ENCODE measurements at places on chromosomes 3 and 15.

DNA sequence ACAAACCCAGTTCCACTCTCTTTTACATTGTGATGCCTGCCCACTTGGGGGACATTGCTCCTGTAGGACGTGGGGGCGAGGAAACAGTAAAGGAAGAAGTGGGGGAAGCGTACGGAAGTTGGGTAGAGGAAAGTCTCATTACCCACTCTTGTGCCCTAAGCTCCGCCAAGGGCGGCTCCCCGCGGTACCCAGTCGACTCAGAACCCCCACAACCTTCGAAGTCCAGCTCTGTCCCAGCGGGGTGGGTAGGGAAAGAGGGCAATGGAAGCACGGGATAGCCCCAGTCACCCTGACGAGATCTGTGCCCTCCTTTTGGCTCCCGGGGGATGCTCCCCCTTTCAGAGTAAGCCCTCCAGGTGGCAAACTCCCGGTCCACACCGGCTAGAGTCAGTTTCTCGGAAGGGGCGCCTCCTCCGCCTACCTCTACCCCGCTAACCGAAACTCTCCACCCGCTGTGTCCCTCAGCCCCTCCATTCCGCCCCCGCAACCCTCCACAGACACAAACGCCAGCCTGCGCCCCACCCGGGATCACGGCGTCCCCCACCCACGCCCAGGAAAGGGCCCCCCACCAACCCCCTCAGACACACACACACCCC, 527 bp downstream of the CSNK1G1 start:
- peak; percentile 48 for DNase-seq

- no peak for DNase-seq
Observed at GRCh38 chr3:13132731-13133410, 59.6 kb upstream of the IQSEC1 start.

DNA sequence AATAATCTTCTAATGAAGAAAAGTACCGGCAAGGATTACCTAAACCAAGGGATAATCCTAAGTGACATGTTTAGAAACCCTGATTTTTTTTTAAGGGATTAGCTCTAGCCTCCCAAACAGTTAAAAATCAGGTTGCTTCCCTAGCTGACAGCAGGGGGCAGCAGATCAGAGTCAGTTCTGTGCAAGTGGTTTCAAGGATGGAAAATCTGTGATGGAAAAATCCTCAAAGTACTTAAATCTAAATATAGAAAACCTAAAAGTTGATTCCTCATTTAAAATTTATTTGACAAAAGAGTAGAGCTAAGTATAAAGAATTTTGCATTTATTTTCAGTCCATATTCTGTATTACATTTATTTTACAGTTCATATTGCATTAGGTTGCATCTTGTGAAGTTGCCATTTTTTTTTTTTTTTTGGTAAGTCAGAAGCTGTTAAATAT, 107.6 kb downstream of the PEX5L start:
- peak; percentile 57 for DNase-seq

DNA sequence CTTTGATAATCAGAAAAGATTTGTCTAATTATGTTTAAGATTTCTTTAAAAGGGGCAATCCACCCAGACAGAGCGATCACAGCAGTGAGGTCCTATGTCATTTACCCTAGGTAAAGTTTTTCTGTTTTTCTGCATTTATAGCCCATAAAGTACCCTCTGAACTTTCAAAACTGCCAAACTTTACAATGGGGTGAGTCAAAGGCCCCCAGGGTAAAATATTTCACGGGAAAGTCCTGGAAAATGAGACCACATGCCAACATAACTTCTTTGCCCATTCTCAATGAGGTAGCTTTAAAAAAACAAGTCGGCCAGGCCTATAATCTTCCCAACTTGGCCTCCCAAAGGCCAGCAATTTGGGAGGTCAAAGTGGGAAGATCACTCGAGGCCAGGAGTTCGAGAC, 53.0 kb downstream of the SUCLG2 start:
- no peak for DNase-seq

GRCh38 chr3:124654470-124654845, 75.8 kb upstream of the UMPS start:
- DNase-seq = no peak

- no peak for DNase-seq
Observed at GRCh38 chr15:85149465-85150129, 167.9 kb downstream of the PDE8A start.

DNA sequence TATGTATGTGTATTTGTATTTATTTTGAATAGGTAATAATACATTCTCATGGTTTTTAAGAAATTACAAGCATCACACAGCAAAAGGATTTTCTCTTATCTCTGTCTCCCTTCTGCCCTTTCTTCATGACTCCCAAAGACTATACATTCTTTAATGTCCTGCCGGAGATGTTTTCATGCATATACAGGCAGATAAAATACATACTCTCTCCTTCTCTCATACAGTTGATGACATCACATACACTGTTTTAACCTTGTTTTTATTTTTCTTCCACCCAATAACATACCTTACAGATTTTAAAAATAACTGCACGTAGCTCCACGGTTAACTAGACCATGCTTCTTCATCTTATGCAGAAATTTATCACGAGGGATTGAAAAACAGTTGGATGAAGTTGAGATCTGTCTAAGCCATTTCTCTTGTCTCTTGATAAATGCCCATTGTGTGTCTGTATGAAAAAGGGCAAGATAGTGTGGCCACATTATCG, 249.8 kb downstream of the EDEM1 start:
- DNase-seq = no peak

DNA sequence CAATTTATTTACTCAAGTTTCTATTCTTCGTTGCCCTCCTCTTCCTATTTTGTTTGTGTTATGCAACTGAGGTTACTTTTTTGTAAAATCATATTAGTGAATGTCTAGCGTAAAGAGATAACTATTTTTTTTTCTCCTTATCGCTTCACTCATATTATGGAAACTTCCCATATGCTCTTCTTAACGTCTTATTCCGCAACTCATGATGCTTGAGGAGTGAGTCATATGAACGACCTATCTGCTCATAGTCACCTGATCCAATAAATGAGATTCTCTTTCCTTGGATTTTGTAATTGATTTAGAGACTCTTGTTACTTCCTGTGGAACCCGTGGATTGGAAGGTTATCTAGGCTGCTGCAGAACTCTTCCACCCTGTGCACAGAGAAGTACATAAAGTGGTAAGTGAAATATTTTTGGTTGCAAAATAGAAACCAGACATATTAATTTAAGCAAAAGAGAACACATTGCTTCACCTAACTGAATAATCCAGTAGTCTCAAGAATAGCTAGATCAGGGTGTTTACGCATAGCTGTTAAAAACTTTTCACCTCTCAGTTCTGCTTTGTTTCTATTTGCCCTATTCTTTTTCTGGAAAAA, 719.3 kb upstream of the SGO1 start:
- no peak for DNase-seq

DNA sequence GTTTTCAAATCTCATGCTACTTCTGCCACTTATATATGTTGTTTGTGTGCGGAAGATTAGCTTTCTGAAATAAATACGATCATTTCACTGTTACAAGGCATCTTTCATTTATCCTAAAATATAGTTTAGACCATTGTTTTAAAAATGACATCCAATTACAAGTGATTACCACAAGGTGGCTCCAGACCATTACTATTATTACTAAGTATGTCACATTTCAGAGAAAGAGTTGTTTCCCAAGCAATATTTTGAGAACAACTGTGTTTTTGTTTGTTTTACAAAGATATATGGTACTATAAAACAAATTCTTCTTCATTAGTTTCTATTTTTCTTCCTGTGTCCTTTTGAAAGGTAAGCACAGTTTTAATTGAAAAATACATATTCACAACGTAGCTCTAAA, 136.0 kb upstream of the RAP2B start:
- no peak for DNase-seq

GRCh38 chr15:68550498-68551295, 28.1 kb upstream of the CORO2B start:
- peak; percentile 87 for DNase-seq

DNA sequence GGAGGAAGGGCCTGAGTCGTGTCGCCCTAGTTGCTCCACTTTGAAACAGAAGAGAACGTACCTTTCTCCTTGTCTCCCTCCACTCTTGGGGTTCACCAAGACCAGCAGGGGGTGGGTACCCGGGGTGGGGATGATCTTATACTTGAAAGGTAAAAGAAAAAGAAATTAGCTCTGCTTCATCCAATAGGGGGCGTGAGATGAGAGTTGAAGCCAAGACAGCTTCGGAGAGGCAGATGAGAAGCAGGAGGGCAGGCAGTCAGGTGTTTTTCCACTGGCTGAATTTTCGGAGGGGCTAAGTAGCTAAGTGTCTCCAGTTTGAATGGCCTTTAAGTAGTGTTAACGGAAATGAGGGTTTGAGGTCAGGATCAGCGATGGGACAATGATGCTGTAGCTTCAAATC, 100.4 kb downstream of the DGKG start:
- no peak for DNase-seq

- DNase-seq = no peak
Observed at GRCh38 chr3:126329927-126330725, 27.1 kb downstream of the KLF15 start.

GRCh38 chr3:50268703-50269451, at the start of gene SEMA3B:
TSS of gene SEMA3B (plus strand) at chr3:50269147. CDS start at chr3:50269241, 94 bp downstream.
- DNase-seq = no peak

DNA sequence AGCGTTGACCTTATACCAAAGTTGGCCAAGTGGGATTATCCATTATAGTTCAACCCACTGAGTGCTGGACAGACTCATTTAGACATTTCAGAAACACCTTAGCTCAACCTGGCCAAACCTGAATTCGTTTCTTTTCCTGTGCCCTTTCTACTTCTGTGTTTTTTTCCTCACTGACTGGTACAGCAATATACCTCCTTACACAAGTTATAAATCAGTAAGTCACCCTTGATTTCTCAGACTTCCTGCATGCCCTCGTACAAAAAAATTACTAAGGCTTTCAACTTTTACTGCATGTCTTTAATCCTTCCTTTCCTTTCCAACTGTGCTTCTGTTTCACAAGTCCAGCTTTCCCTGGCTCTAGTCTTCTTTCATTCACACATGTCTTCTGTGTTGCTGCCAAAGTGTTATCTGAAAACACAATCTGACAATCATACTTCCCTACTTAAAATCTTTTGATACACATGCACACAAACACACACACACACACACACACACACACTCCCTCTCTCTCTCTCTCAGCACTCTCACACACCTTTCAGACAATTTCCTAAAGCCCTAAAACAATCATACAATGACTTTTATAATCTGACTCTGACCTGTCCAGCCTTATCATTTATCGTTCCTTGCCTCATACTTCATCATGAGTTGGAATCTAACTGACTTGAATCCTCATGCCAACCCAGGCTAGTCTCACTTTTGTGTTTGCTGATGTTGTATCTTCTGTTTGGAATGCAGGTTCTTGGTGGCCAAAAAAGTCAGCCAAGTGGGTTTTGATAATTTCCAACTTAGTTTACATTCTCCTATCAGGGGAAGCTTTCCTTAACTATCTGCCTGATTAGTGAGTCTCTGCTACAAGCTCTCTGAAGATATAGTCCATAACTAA, 436.4 kb downstream of the NAALADL2 start:
- DNase-seq = no peak

DNA sequence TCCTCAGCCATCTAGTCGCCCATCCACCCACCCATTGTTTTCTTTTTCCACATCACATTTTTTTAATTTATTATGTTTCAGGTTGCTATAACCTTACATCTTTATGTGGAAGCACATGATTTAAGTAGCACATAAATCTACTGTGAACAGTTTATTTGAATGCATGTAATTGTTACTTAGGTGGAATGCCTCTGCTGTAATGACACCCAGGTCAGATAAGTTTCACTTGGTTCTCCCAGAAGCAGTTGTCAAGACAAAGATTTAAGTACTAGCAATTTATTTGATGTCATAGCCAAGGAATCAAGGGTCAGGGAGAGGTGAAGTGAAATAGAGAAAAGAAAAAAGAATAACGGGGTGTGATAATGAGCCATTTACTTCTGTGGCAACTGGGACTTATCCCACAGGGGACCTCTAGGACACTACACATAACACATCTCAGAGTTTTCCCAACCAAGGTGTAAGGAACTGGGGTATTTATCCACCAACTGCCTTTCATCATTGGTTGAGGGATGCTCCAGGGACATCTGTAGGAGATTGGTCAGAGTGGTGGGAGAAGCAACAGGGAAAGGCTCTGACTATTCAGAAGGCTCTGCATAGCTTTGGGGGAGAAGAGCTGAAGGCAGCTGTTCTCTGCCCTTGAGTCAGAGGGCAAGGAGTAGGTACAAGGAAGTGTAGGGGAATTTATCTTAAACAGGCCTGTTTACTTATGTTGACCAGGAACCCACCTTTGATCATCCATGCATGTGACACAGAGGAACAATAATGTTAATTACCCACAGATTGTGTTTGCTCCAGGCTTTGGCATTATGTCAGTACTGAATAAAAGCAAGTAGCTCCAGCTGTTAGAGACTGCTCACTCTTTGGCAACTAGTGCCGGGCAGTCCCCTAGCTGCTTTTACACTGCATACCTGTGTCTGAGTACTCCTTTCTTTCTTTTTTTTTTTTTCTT, 94.8 kb downstream of the CD200R1L start:
- DNase-seq = no peak

DNA sequence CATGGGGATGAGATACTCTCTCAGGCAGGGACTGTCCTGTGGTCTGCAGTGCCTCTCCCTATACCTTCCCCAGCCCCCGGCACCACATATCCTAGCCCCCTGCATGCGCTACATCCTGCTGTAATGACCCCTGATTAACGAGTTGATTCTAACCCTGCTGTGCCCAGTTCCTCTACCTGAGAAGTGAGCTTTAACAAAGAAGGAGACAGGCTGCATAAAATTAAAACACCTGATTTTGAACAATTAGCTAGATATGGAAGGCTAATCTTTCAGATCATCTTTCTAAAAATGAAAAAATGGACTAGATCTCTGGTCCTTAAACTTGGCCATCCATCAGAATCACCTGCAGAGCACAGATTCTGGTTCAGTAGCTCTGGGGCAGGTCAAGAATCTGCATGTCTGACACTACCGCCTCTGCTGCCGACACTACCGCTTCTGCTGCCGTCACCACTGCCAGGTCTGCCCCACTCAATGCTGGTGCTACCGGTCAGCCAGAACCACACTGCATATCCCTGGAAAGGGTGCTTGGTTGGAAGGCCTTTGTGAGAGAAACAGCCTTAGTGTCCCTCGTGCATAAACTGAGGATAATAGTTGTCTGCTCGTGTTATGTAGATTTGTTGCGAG, 33.6 kb upstream of the ZBTB38 start:
- DNase-seq = no peak

- no peak for DNase-seq
Observed at GRCh38 chr15:57421551-57421950, 45.2 kb downstream of the CGNL1 start.

DNA sequence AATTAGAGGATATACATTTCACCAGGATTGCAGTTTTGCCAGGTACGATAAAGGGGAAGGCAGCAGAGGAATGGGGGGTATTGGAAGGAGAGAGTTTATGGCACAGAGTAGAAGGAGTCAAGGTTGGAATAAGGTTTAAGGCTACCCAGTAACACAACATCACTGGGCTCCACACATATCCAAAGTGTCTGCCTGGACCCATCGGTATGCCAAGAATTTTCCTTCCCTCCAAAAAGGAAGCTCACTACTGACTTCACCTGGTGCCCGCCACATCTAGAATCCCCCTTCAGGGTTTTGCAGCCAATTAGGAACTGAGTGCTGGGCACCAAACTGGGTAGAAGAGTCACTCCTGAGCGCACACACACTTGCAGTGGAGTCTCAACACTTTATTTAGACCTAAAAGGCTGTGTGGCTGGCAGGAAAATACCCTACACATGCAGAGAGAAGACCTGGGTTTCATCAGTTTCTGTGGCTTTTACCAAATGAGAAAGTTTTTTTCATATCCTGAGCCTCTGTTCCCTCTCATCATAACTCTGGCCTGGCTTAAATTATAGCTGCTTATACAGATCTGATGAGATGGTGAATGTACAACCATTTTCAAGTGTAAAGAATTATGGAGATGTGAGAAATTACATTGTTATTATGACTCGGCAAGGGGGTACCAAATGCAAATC, 190.8 kb upstream of the LPP start:
- DNase-seq = no peak
